ENCODE measurements at places on chromosomes 13 and 19.

DNA sequence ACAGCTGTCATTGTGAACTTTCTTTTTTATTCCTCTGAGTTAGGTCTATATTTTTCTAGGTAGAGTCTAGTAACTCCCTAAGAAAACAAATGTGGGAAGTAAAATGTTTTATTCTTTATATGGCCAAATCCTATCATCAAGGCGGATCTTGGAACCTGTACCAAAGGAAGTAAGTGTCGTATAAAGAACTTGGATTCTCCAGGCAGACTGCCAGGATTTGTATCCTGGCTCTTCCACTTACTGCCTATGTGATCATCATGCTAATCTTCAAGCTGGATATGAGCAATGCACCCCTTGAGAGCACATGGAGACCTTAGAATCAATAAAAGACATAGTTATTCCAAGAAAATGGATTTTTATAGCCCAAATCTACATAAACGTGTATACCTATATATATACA lies 286.5 kb downstream of the PCDH17 start:
- no peak for DNase-seq

DNA sequence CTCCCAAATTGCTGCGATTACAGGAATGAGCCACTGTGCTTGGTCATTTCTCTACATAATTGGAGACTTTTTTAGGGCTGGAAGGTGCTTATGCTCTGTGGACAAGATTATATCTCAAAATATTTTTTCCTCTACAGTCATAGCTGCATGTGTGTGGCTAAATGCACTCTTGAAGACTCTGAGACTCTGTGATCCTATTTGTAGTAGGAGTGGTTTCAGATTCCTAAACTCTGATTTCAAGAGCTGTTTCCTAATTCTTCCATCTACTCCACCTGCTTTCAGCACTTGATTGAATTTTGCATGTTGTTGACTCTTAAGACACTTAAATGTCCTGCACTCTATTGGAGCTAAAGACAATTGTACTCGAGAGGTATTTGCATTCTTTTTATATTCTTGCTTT lies 78.0 kb downstream of the KLF5 start:
- DNase-seq, result no peak

- no peak for DNase-seq
Measured at GRCh38 chr13:74682746-74683145, 548.5 kb upstream of the KLF12 start.

- no peak for DNase-seq
Measured at GRCh38 chr13:29436291-29436690, 159.2 kb downstream of the SLC7A1 start.

- DNase-seq, result no peak
Measured at GRCh38 chr19:28427376-28428083, 785.4 kb downstream of the UQCRFS1 start.

- no peak for DNase-seq
Measured at GRCh38 chr13:41048640-41049039, 12.7 kb upstream of the WBP4 start.

- DNase-seq, result no peak
Measured at GRCh38 chr13:100330662-100331061, 241.8 kb downstream of the PCCA start.

- peak; percentile 41 for DNase-seq
Measured at GRCh38 chr13:29435125-29435911, 160.2 kb downstream of the SLC7A1 start.

GRCh38 chr13:68834375-68834774 lies 1273.3 kb upstream of the ATXN8OS start:
- no peak for DNase-seq

DNA sequence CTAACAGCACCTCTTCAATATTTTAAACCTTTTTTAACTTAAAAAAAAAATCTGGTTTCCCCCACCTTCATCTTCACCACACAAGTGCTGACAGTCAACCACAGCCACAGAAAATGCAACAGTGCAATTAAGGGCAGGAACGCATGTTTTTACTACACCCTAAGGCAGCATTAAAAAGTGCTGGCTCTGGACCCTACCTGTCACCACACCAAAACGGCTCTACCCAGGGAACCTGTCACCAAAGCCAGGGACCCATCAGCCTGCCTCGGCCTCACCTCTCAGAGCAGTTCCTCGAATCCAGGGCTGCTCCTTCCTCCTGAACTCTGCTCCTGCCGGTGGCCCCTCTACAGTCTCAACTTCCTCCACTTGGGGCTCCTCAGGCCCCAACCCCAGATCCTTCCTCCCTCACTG lies 22.5 kb upstream of the SLC35E1 start:
- DNase-seq, result no peak

GRCh38 chr19:47704656-47705055 lies 8.6 kb upstream of the EHD2 start:
- DNase-seq, result no peak

- peak; percentile 84 for DNase-seq
Measured at GRCh38 chr19:43755256-43755801, 567 bp upstream of the SMG9 start.

DNA sequence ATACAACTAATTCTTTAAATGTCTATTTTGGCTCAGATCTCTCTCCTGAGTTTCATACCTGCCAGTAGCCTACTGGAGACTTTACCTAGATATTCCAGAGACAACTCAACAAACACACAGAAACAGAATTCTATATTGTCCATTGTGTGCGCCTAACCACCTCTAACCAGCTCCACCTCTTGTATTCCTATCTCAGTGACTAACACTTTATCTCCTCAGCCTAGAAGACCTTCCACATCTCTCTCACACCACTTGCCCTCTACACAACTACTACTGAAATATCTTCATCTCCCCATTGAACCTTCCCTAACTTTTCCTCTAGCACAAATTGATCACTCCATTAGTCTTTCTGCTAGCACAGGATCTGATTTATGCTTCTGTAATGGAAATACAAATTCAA lies 6.7 kb downstream of the VWA8 start:
- no peak for DNase-seq

- no peak for DNase-seq
Measured at GRCh38 chr13:113483504-113484293, 6.8 kb downstream of the DCUN1D2 start.

DNA sequence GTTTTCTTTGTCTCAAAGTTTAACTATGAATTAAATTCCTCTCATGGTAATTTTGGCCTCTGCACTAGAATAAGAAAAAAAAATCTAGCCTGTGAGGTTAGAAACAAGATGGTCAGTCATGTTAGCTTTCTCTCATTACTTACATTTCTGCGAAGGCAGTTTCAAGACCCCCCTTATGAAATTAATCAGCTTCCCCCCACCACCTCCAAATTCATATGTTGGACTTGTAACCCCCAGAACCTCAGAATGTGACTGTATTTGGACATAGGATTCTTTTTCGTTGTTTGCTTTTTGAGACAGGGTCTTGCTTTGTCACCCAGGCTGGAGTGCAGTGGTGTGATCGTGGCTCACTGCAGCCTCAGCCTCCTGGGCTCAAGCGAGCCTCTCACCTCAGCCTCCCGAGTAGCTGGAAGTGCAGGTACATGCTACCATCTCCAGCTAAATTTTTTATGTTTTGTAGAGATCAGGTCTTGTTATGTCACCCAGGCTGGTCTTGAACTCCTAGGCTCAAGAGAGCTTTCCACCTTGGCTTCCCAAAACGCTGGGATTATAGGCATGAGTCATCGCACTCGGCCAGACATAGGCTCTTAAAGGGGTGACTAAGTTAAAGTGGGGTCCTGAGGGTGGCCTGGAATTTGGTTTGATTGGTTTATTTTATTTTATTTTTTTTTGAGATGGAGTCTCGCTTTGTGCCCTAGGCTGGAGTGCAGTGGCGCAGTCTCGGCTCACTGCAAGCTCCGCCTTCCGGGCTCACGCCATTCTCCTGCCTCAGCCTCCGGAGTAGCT lies 1.4 kb downstream of the PLA2G4C start:
- DNase-seq, result no peak

GRCh38 chr19:37973666-37974065 lies 66.7 kb downstream of the SIPA1L3 start:
- DNase-seq, result no peak

DNA sequence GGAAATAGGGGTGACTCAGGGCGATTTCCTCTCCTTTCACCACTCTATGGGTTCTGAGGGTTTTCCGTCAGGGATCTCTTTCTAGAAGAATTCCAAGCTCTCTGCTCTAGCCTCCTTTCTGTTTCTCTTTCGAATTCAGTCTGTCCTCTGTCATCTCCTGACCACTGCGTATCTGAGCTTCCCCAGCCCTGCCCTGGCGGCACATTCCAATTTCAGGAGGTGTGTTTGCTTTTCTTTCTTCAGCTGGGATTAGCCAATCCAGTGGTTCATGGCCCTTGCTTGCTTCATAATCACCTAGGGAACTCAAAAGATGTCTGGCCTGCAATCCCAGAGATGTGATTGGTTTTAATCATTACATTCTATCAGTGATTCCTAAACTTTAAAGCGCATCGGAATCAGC lies 9.4 kb downstream of the IFNL2 start:
- DNase-seq, result no peak

GRCh38 chr13:114148521-114148855 lies 16.1 kb upstream of the RASA3 start:
- no peak for DNase-seq

DNA sequence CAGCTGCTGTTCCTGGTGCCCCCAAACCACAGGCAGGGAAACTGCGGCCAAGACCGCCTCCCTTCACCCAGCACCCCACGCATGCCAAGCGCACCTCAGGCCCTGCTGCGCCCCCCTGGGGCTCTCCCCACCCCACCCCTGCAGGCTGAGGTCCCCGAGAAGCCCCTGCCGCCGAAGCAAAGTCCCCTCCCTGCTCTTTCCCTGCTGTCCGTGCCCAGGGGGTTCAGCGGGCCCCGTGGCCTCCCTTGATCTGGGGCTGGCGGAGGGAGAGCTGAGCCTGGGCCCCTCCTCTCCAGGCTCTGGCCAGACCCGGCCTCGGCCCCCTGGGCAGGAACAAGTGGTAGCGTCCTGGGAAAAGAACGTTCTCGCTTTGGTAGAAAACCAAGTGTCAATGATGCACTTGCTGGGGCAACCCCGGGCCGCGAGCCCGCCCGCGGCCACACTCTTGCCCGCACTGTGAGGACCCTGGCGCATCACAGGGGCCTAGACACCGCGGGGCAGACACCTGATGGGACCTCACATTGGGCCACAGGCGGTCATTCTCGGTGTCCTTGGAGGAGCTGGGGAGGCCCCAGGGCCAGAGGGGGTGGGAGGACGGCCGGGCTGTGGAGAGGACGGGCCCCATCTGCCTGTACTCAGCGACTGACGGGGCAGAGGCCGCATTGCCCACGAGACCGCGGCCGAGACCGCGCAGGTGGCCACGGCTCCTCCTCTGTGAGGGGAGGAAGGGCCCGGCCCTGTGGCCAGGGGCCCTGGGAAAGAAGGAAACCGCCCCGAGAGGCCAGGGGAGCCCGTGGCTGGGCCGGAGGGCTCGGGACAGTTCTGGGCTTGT lies 29.0 kb downstream of the GPX4 start:
- DNase-seq, result no peak

DNA sequence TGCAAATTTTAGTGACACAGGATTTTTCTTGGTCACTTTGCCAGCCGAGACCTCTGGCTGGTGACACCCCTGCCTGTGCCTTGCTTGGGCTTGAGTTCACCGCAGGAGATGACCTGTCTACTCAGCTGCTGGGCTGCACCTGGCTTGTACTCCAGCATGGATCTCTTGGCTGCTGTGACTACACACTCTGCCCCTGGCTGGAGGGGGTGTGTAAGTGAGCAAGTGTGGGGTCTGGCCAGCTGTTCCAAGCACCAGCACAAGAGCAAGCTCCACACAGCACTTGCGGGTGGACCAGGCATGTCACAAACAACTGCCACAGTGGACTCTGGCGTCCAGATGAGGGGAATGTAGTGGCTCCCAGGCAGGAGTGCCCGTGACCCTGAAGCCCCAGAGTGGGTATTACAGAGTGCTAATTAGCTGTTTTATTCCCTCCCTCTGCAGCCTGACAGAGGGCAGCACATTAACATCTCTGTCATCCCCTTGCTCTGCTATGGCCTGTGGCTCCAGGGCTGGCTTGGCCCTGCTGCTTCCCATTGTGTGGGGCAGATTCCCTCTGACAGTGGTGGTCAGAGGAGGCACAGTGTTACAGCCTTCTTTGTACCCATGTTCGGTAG lies 1387.2 kb downstream of the OLFM4 start:
- DNase-seq, result no peak

- peak; percentile 63 for DNase-seq
Measured at GRCh38 chr19:45079063-45079910, at the start of gene GEMIN7. TSS of gene GEMIN7 (plus strand) at chr19:45079260. CDS start at chr19:45090115, 10,855 bp downstream.

DNA sequence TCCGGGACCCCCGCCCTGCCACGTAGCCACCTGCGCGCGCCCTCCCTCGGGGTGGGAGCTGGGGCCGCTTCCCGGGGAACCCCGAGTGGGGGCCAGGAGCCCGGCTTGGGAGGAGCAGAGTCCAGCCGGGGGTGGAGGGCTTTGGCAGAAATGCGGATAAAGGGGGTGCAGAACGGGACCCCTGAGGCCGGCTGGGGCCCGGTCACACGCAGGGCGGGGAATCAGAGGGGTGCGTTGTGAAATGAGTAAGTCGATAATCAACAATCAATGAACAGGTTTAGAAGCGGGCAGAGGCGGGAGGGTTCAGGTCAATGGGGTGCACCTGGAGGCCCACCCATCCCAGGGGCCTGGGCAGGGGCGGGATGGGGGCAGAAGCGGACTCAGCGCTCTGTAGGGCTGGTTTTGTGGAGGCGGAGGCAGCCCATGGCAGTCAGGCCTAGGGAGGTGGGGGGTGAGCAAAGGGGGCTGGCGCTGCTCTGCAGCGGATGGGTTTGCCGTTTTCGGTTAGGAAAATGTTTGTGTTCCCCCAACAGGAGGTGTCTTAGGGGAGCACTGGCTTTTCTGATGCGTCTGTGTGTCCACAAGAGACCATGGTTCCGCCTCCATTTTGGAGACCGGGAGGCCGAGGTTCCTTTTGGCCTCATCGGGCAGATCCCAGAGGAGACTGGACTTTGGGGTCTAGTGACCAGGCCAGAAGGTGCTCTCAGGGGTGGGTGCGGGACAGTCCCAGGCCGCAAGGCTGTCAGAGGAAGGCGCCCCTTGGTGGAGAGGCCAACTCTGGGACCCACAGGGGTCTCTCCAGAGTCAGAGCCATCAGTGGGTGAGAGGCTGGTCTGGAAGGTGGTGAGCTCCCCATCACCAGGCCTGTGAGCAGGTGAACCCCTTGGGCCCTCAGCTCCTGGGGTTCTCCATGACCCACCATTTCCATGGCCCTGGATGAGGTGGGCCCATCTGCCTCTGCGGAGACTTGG lies 683 bp upstream of the DIRAS1 start:
- DNase-seq, result no peak

- DNase-seq, result no peak
Measured at GRCh38 chr13:76440568-76440967, 445.6 kb downstream of the KCTD12 start.

DNA sequence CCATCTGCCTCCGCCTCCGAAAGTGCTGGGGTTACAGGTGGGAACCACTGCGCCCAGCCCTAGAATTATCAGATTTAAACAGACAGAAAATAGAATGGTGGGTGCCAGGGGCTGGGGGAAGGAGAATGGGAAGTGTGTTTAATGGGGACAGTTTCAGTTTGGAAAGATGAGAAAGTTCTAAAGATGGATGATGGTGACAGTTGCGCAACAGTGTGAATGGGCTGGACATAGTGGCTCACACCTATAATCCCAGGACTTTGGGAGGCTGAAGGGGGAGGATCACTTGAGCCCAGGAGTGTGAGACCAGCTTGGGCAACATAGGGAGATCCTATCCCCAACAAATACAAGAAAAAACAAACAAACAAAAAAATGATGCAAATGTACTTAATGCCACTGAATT lies 15.9 kb downstream of the KANK2 start:
- no peak for DNase-seq

GRCh38 chr19:15159251-15159650 lies 41.5 kb downstream of the NOTCH3 start:
- no peak for DNase-seq

Data from NCI-H1105 treated with DMSO at 0.1 percent for 48 hours (cell line).